Upper lobe of right lung (tissue), 1 donor: ENCODE measurements at places on chromosomes 7 and 10. TPM values are rescaled to one million over a fixed set of nuclear protein-coding genes. Genes with fewer than 3 reads are reported as not detected.

GLI3 gene
- total RNA-seq: 17.5 TPM

TMEM225B gene
- 1.0 TPM for total RNA-seq

AASS gene
- 35.6 TPM for total RNA-seq

GRID2IP gene
- 0.46 TPM for total RNA-seq

TWIST1 gene
- not detected for total RNA-seq

DNA sequence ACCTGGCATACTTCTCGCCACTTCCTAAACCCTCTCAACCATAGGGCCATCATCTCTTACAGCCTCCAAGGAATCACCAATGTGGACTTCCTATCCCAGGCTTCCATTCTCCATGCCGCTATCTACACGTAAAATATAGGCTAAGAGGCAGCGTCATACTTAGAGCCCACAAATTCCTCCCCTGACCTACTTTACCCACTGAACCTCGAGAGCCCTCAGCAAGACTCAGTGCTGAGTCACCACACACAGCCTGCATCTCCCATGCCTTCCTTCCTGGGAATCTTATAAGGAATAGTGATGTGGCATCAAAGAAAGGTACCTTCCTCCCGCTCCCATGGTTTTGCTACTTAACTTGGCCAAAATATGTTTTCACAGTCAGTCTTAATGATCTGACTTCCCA lies 435.6 kb upstream of the NFE2L3 start:
- H3K4me1 ChIP-seq: no peaks in the 10 kb centered on the region
- H3K36me3 ChIP-seq: no peaks in the 10 kb centered on the region

DNA sequence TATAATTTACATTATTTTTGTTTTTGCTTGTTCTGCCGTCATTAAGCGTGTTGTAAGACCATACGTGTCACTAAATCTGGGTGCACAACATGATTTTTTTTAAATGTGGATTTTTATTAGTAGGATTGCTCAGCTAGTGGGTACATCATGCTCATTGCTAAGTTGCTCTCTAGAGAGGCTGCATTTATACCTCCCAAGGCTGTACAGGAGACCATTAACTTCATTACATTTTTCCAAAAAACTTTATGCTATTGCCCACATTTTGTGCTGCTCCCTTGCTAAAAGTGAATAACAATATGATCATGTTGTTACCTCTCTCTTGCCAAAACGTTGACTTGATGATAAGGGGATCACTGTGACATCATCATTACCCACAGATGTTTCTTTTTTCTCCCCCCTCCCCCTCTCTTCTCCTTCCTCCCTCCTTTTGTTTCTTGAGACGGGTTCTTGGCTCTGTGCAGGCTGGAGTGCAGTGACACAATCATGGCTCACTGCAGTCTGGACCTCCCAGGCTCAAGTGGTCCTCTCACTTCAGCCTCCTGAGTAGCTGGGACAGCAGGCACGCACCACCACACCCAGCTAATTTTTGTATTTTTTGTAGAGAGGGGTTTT lies 65.1 kb downstream of the BMPR1A start:
- no peak overlapping the region for H3K27ac ChIP-seq
- H3K4me1 ChIP-seq: no peaks in the 10 kb centered on the region
- no peaks in the 10 kb centered on the region for H3K36me3 ChIP-seq
- no peak for DNase-seq
- no peaks in the 10 kb centered on the region for H3K27me3 ChIP-seq

- no peaks in the 10 kb centered on the region for H3K4me1 ChIP-seq
- no peak for DNase-seq
- no peaks in the 10 kb centered on the region for H3K36me3 ChIP-seq
- H3K27me3 ChIP-seq: no peaks in the 10 kb centered on the region
These were observed 315.7 kb downstream of the NRG3 start for GRCh38 chr10:82190432-82191260.

DNA sequence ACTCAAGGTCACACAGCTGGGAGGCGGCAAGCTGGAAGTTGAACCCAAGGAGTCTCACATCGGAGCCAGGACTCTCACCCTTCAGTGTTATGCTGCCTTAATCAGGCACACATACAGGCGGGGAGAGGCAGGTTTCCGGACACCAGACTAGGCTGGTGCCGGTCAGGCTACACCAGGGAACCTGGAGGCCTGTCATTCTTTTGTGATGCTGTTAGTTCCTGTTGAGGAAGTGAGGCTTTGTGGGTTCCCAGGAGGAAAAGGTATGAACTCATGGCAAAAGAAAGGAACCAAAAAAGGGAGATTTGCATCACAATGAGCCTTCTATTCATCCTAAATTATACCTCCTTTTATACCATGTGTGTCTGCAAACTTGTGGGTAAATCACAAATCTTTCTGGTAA lies 103.8 kb downstream of the TCF7L2 start:
- peaks cover 31% of the 10 kb centered on the region for H3K4me1 ChIP-seq
- no peak overlapping the region for H3K4me3 ChIP-seq
- DNase-seq: no peak
- H3K36me3 ChIP-seq: no peaks in the 10 kb centered on the region

DNA sequence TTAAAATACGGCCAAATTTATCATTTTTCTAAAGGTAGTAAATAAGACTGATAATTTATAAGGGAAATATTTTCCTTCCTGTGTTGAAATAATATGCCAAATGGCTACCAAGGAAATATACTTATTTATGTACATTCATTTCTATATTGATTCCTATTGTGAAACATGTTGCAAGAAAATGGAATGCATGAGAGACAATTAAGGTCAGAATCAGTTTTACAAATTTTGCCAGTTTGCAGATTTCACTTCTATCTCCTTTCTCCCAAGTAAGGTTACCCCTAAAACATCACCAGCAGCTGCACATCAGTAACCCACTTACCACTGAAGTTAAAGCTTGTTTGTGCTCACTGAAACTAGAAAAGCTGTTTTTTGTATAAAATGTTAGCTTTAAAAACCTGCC lies 19.2 kb upstream of the REEP3 start:
- DNase-seq: no peak
- H3K27ac ChIP-seq: no peak overlapping the region
- no peaks in the 10 kb centered on the region for H3K4me1 ChIP-seq
- no peaks in the 10 kb centered on the region for H3K36me3 ChIP-seq
- no peaks in the 10 kb centered on the region for H3K27me3 ChIP-seq

- no peaks in the 10 kb centered on the region for H3K4me1 ChIP-seq
- H3K27me3 ChIP-seq: no peaks in the 10 kb centered on the region
- no peak for DNase-seq
- H3K4me3 ChIP-seq: no peak overlapping the region
These were observed 483.1 kb upstream of the CNTNAP2 start for GRCh38 chr7:145633513-145633912.

DNA sequence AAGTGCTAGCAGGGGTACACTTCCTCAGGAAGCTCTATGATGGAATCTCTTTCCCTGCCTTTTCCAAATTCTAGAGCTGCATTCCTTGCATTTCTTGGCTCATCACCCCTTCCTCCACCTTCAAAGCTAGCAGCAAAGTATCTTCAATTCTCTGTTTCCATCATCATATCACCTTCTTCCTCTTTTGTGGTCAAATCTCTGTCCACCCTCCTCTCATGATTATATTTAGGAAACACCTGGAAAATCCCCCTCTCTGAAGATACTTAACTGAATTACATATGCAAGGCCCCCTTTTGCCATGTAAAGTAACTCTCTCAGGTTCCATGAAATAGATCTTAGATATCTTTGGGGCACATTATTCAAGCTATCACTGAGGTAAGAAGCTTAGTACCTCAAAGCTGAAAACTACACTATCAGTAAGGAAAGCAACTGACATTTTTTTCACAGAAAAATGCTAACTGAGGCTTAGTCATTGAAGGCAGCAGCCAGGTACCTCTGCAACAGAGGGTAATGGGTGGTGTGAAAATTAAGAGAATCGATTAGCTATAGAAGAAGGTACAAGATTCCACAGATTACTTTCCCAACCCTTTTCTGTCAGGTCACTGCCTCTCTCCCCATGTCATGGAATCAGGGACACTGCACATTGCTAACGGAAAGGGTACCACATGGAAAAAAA lies 197.3 kb downstream of the MACC1 start:
- H3K27me3 ChIP-seq: no peaks in the 10 kb centered on the region
- H3K4me1 ChIP-seq: peaks cover 4% of the 10 kb centered on the region
- DNase-seq: no peak
- no peak overlapping the region for H3K4me3 ChIP-seq
- H3K36me3 ChIP-seq: no peaks in the 10 kb centered on the region

GRCh38 chr7:119472408-119473038 lies 800.5 kb upstream of the KCND2 start:
- H3K4me1 ChIP-seq: no peaks in the 10 kb centered on the region
- DNase-seq: no peak
- H3K27ac ChIP-seq: no peak overlapping the region

DNA sequence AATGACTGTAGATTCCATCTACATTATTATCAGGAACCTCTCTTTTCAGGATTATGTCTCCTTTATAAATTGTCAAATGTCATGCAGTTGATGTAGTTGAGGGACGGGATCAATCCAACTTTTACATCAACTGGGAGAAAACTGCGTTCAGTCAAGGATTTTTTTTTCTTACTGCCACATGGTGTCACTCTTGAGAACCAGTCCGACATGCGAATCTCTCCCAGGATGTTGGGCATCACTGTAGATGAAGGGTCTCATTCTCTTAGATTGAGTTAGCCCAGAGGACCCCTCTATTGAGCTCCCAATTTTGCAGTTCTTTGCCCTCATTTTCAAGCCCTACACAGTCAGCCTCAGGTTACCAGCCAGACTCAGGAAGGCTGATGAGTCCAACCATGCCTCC lies 120.3 kb upstream of the PTPRZ1 start:
- no peak overlapping the region for H3K27ac ChIP-seq
- DNase-seq: no peak
- H3K27me3 ChIP-seq: no peaks in the 10 kb centered on the region
- no peak overlapping the region for H3K4me3 ChIP-seq

GRCh38 chr7:142327628-142328405 lies 70.0 kb upstream of the PRSS58 start:
- DNase-seq: no peak
- H3K27me3 ChIP-seq: no peaks in the 10 kb centered on the region
- no peak overlapping the region for H3K4me3 ChIP-seq
- no peaks in the 10 kb centered on the region for H3K4me1 ChIP-seq

DNA sequence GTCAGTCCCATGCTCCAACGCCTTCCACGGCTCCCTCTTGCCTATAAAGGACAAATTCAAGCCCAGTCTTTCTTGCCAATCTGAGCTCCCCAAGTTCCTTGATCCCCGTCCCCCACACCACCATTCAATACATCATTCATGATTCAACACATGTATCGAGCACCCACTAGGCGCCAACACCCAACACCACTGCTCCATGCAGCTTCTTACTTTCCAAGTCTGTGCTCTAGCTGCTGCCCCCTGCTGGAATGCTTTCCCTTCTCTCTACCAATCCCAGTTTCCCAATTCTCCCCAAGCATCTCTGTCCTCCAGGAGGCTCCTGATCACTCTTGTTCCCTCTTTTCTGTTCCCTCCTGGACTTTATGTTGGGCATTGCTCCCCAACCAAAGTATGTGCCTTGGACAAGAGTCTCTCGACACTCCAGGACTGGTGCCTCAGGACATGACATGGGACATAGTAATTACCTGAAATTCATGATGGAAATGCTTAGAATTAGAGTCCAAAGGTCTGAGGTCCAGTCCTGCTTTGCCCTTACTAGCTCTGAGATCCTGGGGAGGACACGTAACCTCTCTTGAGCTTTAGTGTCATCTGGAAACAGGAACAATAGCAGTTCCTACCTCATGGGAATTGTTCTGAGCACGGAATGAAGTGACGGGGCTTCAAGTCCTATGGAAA lies 172.7 kb downstream of the NEURL1 start:
- H3K27ac ChIP-seq: no peak overlapping the region
- H3K36me3 ChIP-seq: no peaks in the 10 kb centered on the region
- H3K27me3 ChIP-seq: no peaks in the 10 kb centered on the region
- DNase-seq: no peak
